ENCODE measurements at places on chromosomes 4 and X.

- no peak for DNase-seq
Measured at GRCh38 chrX:52270453-52271116, 85.9 kb downstream of the MAGED4 start.

GRCh38 chr4:146833530-146833929 lies 112.1 kb downstream of the TTC29 start:
- DNase-seq: no peak

- DNase-seq: peak; percentile 45
Measured at GRCh38 chr4:81913427-81913879, 441.7 kb upstream of the RASGEF1B start.

DNA sequence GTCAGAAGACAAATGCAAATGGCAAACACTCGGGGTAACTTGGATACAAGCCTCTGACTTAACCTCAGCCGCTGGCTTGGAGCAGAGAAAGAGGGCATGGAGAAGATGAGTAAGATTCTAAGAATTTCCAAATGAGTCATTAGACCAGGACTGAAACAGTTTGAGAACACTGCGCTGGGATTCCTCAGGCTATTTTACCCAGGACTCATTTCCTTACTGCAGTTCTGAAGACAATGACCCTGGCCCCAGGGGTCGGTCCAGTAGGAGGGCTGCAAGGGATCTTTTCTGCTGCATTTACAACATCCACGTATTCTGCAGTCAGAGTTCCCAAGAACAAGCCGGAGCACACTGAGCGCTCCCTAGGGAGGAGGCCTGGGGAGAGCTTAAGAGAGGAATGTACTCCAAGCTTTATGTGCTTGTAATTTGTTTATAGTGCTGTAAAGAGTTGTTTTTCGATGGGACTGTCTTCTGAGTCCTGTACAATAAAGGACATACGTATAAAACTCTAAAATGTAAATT lies 27.3 kb upstream of the SORBS2 start:
- no peak for DNase-seq

- peak; percentile 42 for DNase-seq
Measured at GRCh38 chrX:150482537-150483206, 85.7 kb upstream of the MTM1 start.

GRCh38 chr4:101306225-101306624 lies 41.1 kb downstream of the PPP3CA start:
- DNase-seq: no peak

GRCh38 chr4:142169216-142169615 lies 532.8 kb downstream of the IL15 start:
- no peak for DNase-seq

DNA sequence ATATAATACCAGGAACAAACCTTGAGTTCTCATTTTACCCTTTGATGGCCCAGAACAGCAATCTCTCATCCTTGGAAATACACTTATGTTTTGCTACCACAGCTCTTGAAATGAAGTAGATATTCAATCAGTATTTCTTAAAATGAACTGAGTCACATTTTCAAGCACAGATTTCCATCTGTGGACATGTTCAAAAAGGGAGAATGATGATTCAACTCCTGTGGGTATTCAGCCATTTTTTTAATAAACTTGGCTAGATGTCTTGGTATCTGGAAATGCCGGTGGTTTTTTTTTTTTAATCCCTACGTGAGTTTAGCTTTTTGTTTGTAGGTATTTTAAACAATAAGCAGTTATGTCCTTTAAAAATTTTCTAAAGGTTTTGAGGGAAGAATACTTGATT lies 64.2 kb upstream of the TRPC5OS start:
- DNase-seq: no peak

Measured in stimulated activated CD4-positive, alpha-beta T cell treated with anti-CD3 and anti-CD28 coated beads, Interleukin-4, amount 100 ng/mL, for 1 hour (primary cell).